ENCODE measurements at places on chromosomes 4 and X.

DNA sequence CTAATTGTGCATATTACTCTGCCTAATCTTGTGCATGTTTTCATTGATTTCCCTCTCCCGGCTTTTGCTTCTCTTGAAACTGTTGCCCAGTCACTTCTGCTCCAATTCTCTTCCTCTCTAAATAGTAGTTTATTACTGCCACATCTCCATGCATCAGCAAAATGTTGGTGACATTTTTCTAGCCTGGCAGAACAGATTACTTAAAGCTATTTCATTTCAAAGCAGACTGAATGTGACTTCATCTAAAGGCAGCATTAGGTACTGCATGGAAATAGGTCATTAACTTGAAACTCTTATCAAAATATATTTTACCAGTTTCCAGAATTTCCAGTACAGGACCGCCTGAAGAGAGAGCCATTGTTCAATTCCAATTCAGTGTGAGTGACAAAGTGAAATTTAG is 52.4 kb downstream of the HPGDS start:
- peak; percentile 38 for DNase-seq

DNA sequence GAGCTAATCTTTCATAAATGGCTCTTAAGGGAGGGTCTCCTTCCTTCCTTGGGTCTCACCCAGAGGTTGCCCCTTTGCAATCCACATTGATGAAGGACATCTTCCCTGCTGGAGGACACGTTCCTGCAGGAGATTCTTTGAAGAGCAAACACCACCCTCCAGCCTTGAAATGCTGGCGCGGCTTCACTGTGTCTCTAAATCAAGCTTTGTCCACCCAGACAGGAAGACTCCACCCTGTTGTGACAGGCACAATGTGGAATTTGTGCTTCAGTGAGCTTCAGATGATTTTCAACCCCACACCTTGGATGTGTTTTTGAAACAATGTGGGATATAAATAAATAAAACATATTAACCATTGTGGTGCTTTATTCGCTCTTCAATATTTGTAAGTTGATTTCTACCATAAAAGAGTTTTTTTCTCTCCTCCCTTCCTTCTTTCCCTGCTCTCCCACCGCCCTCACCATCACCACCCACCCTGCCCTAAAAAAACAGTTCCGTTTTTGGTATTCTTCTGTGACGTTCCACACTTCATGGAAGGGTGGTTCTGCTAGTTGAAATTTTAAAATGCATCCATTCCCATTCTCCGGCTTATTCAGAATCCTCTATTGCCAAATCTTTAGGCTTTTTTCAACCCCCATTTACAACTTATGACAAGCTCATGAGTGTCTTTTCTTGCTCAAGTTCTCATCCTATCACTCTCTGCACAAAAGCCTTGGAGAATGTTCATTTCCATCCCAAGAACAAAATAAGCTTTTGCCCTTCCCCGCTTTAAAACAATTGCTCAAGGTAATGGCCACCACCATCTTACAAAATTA is 264.3 kb downstream of the RAPGEF2 start:
- DNase-seq, result no peak

DNA sequence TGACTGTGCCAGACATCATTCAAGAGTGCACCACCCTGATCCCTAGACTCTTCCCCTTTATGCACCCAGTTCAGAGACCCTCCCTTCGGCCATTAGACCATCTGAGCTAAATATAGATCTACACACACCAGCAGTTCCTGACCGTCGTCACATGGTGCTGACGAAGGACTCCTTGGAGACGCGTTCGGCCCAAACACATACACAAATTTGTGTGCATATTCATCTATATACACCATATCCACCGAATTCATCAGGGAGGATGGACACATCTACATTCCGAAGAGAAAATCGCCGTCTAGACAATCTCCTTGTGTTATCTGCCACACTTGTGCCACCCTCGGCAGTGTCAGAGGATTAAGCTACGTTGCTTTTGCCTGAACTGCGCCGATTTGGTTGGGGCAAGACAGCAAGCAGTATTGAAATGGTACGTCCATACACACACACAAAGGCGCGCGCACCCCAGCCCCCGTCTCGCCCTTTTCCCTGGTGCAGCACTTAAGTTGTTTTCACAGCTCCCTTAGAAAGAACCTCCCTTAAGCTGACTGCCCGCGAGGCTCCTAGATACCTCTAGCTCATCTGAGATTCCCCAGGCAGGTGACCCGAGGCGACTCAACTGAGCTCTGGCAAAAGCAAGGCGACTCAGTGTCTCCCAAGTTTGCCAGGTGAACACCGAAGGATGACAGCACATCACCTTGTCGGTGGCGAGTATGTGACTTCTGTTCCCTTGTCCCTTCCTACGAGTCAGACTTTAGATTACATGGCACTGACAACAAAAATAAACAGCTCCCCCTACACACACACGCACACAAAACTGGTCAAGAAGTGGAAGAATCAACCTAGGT is 1.0 kb downstream of the RASGEF1B start:
- DNase-seq, result peak; percentile 53

- no peak for DNase-seq
Observed at GRCh38 chr4:64248186-64248585, 161.1 kb downstream of the TECRL start.
